Lower leg skin (tissue), 4 donors: ENCODE measurements at places on chromosomes 2 and 18. TPM values are rescaled to one million over a fixed set of nuclear protein-coding genes. Genes with fewer than 3 reads are reported as not detected.

DNA sequence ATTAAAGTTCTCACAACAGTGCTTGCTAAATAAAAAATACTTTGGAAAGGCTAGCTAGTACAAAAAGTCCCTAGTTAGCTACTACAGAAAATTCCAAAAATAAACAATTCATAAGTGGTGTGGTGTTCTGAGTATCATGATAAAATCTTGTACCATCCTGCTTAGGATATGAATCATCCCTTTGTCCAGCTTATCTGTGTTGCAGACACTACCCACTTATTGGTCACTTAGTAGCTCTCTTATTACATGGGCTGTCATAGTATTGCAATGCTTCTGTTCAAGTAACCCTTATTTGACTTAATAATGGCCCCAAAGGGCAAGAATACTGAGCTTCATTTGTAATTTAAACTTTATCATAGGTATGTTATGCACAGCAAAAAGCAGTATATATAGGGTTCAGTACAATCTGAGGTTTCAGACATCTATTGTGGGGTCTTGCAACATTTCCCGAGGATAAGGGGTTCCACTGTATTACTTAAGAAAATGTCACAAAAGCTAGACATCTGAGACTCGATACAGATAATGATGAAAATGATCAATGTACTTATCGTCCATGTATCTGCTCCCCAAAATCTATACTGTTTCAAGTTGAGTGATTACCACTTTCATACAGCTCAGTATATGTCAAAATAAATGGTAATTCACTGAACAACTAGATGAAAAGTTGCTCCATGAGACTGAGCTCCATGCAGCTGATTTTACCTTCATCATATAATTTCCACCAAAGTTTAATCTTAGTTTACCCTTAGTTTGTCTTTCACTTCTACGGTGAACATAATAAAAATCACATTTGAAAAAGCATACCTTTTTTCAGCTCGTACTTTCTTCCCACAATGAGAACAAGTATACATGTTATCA lies 93.8 kb downstream of the C2orf74 start:
- DNase-seq: no peak

DNA sequence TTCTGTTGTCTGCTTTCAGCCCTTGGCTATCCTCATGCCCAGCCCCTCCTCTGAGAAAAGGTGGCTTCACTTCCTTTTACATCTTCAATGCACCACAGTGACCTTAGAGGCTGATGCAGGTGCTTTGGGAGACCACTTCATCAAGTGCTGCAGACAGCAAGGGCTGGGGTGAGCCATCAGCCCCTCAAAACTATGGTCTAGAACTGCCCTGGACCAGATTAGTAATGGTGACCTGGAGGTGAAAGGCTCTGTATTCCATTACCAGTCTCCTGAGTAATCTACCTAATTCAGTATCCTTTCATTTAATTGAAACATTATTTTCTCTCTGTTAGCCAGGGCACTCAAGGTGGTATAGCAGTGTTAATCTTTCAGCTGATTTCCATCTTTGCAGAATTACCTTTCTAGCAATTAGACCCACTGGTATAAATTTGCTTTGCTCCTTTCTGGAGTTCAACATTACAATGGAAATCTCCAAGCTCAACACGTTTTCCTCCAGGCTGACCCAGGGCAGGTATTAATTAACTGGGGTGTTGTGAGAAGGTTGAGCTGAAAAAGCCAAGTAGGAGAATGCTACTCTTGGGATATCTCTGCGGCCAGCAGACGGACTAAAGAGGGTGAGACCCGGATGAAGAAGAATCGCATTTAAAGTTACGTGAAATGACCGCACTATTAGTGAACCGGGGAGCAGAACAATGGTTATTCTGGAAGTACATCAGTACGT lies 469.0 kb downstream of the MEIS1 start:
- no peak for DNase-seq

GRCh38 chr2:144166743-144167142 lies 353.2 kb downstream of the ZEB2 start:
- no peak for DNase-seq

- DNase-seq: no peak
Observed at GRCh38 chr18:27653247-27653646, 468.1 kb upstream of the CHST9 start.

DNA sequence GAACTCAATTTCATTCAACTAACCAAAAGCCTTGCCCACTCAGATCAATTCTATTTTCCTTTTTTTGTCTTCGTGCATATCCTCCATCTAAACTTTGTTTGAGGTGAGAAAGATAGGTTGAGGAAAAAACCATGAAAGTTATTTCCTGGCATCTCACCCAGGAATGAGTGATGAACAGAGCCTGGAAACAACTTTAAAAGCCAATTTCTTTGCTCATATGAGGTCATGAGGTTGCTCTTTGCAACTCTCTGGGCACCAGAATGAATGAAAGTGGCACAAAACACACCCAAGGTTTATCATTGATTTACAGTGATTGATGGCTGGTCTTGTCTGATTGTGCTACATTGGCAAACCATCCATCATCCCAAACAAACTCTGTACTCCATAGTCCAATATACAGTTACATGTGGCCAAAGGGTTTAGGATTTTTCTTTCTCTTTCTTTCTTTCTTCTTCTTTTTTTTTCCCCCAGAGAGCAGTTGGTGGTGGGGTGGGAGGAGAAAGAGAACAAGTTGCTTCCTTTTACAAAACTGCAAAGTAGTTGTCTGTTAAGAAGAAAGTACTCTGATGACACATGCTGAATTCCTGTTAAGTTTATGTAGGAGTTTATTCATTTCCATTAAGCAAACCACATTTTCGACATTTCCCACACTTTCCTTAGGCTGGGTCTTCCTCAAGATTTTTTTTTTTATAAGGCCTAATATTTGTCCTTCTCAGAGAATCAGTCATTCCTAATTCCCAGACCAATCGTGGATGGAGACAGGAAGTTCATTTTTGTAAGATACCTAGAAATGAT lies 575.9 kb upstream of the ZEB2 start:
- DNase-seq: no peak

- no peak for DNase-seq
Observed at GRCh38 chr18:7677001-7677400, 109.9 kb downstream of the PTPRM start.

GRCh38 chr2:11829324-11829946 lies 83.0 kb downstream of the LPIN1 start:
- peak; percentile 88 for DNase-seq

DNA sequence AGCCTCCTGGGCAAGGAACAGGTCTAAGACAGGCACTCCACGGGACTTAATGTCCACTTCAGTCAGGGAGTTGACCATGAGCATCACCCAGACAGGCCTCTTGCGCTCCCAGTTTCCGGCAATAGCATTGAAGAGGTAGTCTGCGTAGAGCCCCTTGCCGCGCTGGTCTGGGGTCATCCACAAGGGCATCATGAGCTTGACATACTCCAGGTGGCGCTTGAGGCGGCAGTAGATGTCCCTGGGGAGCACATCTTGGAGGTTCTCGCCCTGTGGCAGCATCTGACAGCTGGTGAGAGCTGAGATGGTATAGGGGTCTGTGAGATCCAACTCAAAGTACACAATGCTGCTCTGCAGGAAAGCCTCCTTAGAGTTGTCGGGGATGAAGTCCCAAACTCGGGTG lies 10.6 kb downstream of the TRABD2A start:
- DNase-seq: peak; percentile 70

DNA sequence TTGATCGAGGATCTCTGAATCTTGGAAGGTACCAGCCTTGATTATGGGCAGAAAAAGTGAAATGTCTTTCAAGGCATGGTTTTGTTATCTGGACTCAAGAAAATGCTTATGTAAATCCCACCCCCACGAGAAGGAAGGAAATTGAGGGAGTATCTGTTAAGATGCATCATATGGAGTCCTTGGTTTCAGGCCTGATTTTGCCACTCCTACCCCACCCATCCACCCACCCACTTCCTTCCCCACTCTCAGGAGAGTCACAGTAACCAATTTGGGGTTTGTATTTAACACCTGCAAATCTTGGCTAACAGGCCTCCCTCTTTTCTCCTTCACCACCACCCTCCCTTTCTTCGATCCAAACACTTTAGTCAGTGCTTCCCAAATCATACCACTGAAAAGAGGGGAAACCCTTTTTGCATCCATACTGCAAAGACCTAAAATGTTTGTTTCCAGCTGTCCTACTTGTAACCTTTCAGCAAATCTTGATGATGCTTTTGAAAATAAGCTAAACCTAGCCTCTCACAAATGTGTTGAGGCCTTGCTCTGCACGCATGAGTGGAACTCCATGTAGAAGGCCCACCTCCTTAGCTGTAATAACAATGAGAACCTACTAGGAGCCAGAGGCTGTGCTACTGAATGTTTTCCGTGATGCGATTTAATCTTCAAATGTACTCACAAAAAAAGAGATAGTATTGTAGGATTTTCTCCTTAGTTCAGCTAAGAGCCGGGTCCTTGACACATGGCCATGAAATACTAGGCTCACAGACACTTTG lies 34.8 kb downstream of the POU3F3 start:
- no peak for DNase-seq

- no peak for DNase-seq
Observed at GRCh38 chr2:149018981-149019380, 19.5 kb upstream of the LYPD6B start.

GRCh38 chr2:7346336-7346735 lies 429.1 kb downstream of the RNF144A start:
- DNase-seq: no peak

GRCh38 chr2:176504440-176504839 lies 235.2 kb downstream of the MTX2 start:
- DNase-seq: no peak

GRCh38 chr18:48138660-48139430 lies 208.4 kb upstream of the SMAD2 start:
- DNase-seq: no peak

DNA sequence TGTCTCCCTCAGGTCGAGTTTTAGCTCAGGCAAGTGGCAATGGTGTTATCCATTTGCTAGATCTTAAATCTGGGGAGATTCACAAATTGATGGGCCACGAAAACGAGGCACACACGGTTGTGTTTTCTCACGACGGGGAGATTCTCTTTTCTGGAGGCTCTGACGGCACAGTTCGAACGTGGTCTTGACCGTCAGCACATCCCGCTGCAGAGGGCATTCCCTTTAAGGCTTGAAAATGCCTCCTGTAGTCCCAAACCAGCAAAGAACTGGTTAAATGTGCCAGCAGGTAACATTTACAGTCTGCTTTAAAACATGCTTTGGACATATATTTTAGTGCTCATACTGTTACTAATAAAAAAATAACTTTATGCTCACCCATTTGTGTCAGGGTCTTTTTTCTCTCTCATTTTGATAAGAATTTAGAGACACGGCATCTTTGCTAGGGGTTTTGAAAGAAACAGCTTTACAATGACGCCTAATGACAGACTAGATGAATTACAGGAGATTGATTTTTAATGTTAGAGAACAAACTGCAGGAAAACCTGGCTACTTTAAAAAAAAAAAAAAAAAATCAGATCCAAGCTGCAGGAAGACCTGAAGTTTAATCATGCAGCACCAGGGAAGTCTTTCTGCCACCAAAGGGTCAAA lies 602 bp upstream of the VWC2L start:
- no peak for DNase-seq

DNA sequence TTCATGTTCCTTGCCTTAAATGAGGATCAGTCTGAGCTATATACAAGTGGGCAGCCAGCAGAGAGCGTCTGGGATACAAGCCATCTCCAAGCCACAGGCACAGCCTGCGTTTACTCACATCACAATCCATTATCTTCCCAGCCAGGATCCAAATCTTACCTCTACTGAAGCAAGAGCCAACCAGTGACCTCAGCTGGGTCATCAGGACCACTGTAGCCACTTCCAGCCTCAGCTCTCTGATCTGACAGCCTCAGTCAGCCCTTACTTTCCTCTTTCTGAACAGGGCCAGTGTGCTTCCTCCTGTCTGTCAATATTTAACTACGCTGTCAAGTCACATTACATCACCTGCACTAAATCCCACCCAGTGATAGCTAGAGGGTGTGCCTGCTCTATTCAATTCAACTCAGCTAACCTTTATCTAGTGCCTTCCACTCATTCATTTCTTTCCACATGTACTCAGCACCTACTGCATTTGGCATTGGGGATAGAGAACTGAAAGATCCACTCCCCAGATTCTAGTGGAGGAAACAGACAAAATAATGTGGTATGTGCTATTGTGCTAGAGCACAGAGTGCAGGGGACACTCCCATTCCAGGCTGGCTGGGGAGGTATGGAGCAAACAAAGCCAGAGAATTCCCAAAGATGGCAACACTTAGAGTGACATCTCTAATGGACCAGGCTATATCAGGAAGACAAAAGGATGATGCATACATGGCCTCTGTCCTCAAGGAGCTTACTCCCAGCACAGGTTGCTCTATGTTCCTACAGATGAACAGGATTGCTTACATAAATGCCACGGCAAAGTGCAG lies 146.5 kb downstream of the NCKAP5 start:
- peak; percentile 5 for DNase-seq

- DNase-seq: no peak
Observed at GRCh38 chr2:106972782-106973181, 86.8 kb upstream of the ST6GAL2 start.

- DNase-seq: no peak
Observed at GRCh38 chr2:113131352-113132185, 4.2 kb downstream of the IL1RN start.

GRCh38 chr18:49303379-49303778 lies 157.1 kb downstream of the DYM start:
- DNase-seq: no peak

DNA sequence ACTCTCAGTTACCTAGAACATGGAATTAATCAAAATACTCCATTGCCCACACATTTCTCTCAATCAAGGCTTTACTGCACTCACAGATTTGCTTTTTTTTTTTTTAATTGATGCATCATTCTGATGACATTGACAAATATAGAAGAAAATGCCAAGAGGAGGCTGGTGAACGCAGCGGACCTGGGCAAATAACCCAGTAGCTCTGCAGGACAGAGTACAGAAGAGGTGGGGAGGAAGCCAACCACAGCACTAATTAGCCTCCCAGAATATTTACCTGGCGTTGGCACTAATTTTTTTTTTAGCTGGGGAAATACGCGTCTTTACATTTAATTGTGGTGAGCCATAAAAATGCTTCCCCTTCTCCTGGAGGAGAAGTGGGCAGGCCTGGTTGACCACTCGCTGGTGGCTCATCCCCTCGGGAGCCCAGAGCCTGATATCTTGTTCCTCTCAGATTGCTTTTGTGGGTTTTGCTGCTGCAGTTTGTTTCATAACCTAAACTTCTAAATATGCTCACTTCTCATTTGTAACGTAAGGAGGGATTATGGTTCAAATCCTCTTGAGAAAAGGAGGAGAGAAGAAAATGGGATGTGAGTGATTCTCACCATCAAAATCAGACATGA lies 165.8 kb upstream of the EPB41L3 start:
- DNase-seq: no peak

Gene SOX11
- 0.21 TPM for total RNA-seq

Gene CROCC2
- total RNA-seq: not detected

Gene GPR155
- 14.5 TPM for total RNA-seq

Gene SERPINB12
- total RNA-seq: 131 TPM

Gene MRPS9
- 17.5 TPM for total RNA-seq

Gene DSG4
- 4.5 TPM for total RNA-seq

Gene CASP10
- 4.0 TPM for total RNA-seq

Gene BOLL
- not detected for total RNA-seq

Gene SPATA3
- total RNA-seq: not detected

Gene HMSD
- 0.65 TPM for total RNA-seq

Gene GREB1L
- total RNA-seq: 3.7 TPM

Gene SAG
- total RNA-seq: not detected

Gene CFAP221
- not detected for total RNA-seq

Gene ADRA2B
- 0.98 TPM for total RNA-seq

Gene PXDN
- total RNA-seq: 13.7 TPM

Gene PDE1A
- total RNA-seq: 1.9 TPM
